HCT116 (cell line): ENCODE measurements at places on chromosomes 16 and 17.

GRCh38 chr17:1431631-1432104 lies 24.4 kb downstream of the CRK start:
- DNase-seq: no peak

DNA sequence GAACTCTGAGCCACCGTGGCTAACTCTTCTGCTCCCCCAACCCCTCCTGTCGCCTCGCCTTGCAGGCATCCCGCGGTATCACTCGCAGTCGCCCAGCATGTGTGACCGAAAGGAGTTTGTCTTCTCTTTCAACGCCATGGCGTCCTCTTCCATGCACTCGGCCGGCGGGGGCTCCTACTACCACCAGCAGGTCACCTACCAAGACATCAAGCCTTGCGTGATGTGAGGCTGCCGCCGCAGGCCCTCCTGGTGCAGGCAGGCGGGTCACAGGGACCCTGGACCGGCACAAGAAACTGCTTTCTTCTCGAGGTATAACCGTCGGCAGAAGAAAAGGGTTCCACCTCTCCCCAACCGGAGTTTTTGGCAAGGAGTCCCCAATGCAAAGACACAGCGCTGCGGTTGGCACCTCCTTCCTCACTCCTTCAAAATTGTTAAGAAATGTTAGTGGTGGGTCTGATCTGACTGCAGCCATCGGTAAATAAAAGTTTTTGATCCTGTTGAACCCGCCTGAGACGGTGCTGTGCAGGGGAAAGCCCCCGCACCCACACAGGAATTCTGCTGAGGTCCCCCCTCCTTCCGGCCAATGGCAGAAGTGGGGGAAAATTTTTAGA lies 2.6 kb downstream of the FOXF1 start:
- no peak for DNase-seq

- no peak for DNase-seq
Measured at GRCh38 chr17:15462976-15463772, 4.2 kb downstream of the CDRT4 start.

- no peak for DNase-seq
Measured at GRCh38 chr17:14091367-14091766, 22.1 kb downstream of the COX10 start.

DNA sequence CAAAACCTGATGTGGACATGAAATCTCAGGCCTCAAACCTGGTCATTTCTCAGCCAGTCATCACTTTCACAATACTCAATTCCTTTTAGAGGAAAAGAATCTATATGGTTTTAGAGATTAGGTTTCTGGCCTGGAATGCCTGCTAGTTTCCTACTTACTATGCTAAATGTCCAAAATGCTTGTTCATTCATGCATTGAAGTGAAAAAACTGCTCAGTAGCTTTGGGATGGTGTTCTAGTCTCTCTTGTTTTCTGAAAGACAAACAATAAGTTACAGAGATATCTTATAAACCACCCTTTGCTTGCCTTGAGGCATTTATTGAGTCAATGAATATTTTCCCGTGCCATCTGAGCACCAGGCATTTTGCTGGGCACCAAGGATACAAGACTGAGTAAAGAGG lies 1146.5 kb upstream of the GOT2 start:
- DNase-seq: no peak
